Brain (organoid and tissue), 16 donors: ENCODE measurements at places on chromosomes 7 and 10.

DNA sequence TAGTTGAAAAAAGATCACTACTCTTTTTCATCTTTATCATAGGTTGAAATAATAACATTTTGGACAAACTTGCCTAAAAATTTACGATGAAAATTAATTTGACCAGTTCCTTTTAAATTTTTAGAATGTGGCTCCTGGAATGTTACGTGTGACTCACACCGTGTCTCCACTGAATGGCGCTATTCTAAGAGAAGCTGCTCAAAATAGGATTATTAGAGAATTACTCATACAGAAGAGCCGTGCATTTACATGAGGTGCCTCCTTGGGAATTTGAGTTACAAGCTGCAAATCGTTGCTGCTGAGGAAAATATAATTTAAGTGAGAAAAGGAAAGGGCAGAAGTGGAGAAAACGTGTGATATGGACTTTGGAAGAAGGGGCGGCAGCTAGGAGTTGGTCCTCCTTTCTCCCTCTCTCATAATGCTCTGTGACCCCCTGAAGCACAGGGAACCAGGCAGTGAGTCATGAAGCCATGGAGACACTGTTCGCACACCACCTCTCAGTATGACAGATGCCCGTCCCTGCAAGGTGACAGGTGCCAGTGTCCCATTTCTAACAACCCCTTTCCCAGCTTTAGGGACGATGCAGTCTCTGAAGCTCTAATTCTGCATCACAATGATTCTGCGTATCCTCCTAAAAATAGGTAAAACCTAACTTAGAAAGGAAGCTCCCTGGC lies 323.2 kb upstream of the COBL start:
- DNase-seq = no peak

DNA sequence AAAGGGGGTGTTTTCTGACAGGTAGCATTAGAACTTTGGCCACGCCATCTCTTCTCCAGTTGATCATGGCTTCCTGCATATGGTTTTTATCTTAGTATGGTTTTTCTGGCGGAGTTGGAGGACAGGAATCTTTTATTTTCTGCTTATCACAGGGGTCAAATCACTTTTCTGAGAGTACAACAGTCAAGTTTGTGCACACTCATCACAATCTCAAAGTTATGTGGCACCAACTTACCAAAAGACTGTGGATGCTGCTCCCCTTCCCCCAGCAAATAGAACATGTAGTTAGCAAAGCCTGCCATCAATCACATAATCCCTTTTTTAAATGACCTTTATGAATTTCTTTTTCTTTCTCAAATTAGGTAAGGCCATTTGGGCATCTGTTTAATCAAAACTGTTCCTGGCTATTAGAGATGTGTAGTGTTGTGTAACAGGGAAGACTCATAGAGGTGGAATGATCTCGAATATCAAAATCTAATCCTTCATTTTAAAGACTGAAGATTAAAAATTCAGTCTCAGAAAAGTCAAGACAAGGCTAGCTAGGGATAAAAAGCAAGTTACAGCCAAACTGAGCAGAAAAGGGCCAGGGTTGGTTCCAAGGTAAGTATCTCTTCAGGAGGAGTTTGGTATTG lies 3.8 kb upstream of the CH25H start:
- no peak for DNase-seq

DNA sequence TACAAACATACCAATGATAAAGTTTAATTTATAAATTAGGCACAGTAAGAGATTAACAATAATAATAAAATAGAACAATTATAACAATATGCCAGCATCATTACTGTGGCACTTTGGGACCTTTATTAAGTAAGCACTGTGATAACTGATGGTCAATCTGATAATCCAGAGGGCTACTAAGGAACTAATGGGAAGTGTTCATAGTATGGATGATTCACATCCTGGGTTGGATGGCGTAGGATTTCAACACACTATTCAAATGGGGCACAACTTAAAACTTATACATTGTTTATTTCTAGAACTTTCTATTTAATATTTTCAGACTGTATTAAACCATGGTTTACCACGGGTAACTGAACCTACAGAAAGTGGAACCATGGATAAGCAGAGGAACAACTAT lies 90.8 kb downstream of the KIF20B start:
- no peak for DNase-seq

DNA sequence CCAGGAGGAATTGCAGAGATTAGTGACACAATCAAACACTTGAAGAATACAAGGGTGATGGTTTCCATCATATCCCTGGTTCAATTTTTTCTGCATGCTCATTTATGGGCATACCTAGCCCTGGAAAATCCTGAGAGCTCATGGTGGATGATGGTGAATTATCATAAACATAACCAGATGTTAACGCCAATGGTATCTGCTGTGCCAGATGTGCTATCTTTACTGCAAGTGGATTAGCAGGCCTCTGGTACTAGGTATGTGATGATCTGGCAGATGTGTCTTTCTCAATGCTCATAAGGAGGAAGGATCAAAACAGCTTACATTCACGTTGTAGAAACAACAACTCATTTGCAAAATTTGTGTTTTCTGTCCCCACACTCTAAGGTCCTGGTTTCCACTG lies 150.5 kb downstream of the FZD1 start:
- DNase-seq = no peak

- no peak for DNase-seq
Observed at GRCh38 chr10:11242443-11243387, 225.0 kb downstream of the CELF2 start.

GRCh38 chr7:98205162-98205845 lies 5.9 kb upstream of the BHLHA15 start:
- DNase-seq = no peak

DNA sequence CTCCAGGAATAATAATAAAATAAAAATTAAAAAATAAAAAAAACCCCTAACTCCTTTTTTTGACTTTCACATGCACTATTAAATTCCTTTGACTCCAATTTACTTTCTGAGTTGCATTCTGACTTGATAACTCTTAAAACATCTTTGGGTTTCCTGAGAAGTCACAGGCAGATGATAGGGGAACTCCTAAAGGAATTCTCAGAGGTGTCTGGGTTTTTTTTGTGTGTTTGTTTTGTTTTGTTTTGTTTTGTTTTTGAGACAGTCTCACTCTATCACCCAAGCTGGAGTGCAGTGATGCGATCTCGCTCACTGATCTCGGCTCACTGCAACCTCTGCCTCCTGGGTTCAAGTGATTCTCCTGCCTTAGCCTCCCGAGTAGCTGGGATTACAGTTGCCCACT lies 52.7 kb upstream of the APBB1IP start:
- no peak for DNase-seq

DNA sequence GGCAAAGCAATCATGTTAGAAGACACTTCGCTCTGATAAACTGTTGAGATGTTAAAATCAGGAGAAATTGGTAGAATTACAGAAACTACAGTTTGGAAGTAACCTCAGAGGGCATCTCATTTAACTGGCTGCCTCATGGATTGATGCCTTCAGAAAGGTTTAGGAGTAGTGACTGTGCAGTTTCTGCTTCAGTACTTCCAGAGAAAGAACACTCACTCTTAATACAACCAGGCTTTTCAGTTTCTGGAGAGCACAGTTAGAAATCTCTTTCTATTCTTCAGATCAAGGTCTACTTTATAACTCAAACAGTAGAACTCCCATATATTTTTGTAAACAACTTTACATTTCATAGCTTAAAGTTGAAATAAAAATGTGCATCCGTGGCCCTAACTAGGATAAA lies 1358.9 kb upstream of the LRRTM3 start:
- DNase-seq = peak; percentile 27

DNA sequence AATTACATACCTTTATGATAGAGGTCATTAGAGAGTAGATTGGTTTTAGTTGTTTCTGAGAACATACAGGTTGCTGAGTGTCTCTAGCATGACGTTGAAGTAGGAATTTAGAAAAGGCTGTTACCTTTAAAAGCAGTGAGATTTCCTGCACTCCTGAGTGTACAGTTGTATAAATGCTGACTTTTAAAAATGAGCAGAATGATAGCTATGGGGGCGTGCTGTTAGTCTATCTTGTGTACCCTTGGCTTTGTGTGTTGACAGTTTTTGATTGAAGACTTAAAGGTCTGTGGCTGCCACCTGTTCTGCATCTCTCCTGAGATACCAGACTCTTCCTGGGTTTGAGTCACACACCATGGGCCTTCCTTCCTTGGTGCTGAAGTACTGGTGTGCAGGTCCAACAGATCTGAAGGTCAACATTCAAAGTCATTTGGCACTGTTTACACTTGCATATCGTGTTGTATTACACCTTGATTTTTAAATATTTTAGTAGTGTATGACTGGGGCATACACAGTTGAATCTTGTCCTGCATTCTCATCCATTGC lies 23.8 kb downstream of the DNAJB6 start:
- no peak for DNase-seq

DNA sequence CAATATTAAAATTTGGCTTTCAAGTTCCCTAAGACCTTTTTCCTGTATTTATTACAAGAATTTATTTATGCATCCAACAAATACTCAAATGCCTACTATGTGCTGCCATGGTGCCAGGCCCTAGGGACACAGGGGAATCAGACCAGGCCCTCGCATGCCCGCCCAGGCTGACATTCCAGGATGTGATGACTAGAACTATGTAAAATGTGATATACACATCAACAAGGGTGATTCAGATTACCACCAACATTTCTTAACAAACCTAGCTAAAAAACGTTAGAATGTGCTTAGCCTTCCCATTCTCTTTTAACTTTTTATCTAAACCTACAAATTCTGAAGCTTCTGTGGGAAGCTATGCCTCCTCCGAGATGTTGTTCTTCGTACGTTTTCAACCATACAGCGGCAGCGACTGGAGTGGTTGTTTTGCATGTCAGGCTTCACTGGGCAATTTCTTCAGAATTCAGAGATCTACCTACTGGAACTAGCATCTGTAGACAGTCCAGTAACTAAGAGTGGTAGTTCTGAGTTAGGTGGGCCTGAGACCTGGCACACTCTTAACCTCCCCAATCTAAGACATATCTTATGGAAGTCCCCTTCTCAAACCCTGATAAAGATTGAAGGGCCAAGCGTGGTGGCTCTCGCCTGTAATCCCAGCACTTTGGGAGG lies 22.1 kb downstream of the GNA12 start:
- DNase-seq = no peak

DNA sequence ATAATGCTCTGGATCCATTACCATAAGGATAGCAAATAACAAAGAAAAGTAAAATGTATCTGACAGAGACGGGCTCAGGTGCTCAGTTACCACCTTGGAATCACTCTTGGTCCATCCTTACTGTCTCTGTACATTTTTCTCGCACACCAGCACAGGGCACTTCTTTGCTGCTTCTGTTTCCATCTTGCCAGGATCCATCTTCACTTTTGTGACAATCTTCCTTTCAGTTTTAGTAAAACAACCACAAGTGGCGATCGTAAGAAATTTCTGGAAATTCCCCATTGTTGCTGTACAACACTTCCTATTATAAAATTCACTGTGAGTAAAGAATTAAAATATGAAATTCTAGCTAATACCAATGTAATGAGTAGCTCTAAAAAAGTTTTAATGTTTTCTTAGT lies 695.5 kb downstream of the GRM8 start:
- no peak for DNase-seq

GRCh38 chr10:129683920-129684319 lies 216.9 kb downstream of the MGMT start:
- DNase-seq = no peak

DNA sequence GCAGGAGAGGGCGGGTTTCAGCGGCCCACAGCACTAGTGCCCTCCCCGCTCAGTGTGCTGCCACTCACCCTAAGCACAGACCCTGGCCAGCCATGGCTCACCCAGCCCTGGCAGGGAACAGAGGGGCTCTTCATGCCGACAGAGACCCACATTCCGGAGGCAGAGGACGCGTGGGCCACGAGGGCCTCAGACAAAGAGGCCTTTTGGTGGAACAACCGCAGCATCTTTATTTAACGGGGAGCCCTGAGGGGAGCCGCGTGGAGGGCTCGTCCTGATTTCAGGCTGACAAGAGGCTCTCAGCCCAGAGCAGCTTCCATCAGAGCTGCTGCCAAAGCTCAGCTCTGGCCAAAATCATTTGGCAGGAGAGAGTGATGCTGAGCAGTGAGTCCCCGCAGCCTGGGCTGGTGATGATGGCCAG lies 127.8 kb downstream of the SH3PXD2A start:
- peak; percentile 84 for DNase-seq

DNA sequence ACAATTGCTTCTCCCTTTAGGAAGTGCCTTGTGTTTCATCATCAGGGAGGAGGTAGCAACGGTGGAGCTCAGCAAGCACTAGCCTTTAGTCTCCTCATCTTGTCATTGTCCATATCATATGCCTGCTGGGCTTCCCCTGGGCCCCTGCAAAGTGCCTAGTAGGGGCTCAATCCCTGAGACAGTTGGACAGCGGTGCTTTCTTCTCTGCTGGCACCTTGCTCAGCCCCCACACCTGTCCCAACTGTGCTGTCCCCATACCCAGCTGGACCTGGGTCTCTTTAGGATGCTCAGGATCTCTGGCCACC lies 5.5 kb downstream of the SMARCD3 start:
- DNase-seq = no peak

GRCh38 chr7:96359876-96360275 lies 38.0 kb upstream of the SLC25A13 start:
- DNase-seq = no peak

DNA sequence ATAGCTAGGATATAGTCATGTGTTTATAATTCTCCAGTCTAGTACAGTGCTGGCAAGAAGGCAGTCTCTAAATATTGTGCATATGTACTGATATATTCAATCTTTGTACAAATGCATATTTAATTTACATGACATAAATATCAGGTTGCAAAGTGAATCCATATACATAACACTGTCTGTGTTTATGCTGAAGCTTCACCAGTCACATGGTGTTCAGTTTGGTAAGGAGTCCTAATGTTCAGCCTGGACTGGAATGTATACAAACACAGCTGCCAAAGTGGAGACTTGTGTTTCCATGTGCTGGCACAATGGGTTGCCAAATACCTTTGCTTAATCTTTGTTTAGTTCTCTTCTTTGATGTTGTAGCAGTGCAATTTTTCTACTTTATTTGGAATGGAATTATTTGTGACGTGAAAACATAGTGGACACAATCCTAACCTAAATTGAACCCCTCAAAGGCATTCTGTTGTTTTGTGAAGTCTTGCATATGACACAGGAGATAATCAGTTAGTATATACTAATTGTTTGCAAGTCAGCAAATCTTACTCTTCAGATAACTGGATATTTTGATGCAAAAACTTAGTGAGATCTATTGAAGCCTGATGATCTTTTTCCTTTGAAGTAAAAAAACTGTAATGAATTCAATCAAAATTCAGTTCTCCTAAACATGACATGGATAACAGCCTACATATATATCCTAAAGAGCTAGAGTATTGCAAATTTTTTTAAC lies 17.3 kb upstream of the ARL4A start:
- no peak for DNase-seq

DNA sequence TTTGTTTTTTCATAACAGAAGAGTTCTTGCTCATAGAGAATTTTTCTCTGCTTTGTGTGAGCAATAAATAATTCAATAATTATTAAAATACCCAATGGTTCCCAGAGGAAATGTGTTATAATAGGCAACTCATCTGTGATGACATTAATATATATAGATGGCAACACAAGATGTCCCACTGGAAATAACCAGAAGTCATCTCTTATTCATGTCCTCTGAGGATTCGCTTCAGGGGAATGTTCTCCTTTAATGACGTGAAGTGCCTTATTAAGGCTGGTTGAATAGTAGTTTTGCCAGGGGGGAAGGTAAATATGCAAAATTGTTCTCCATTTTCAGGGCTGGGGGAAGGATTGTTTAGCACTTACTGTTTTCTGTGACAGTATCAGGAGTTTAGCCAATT lies 3.1 kb downstream of the SLC39A12 start:
- DNase-seq = peak; percentile 19
